ENCODE measurements at places on chromosomes 7 and 10.
A peak's percentile ranks its signal among the peaks of the same experiment; 100 is the strongest.

GRCh38 chr10:76202777-76203176 lies 771.4 kb downstream of the LRMDA start:
- no peak for DNase-seq

DNA sequence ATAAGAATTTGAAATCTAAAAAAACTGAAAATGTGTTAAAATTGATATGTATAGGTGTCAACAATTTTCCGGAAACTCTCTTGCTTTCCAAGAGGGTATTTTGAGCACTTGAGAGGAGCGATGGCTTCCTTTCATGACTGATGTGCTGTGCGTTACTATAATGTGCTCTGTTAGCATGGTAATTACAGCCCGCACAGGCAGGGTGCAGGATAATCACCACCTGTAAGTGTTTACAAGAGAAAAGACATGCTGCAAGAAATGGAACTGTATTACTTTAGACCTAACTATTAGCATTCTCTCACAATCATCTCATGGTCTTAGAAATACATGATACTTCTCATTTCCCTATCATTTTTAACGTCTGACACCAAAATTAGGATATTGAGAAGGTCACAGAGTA lies 92.4 kb upstream of the ADARB2 start:
- DNase-seq: no peak

DNA sequence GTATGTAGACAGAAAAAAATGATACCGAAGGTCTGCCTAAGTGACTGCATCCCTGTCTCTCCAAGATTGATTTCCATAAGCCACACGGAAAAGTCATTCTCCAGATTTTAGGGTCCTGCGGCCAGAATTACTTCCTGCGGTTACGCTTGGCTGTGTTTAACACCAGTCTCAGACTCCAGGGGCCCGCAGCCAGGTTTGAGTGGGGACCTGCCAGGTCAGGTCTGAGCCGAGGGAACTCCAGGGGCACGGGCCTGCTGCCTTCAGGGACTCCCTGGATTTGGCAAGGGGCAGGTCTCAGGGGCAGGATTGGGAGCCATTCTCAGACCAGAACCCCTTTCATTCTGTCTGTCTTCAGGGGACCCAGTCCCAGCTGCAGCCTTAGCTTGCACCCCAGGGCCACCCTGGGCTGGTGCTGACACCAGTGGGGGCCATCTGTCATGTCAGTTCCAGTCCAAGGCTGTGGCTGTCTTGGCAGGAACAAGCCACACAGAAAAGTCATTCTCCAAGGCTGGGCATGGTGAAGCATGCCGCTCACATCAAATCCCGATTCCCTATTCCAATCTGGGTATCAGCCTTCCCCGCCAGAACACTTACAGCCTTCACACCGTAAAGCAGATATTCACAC lies 39.0 kb downstream of the TMEM120A start:
- no peak for DNase-seq

- DNase-seq: no peak
These were observed 442 bp downstream of the STYXL1 start for GRCh38 chr7:76047305-76047810.

DNA sequence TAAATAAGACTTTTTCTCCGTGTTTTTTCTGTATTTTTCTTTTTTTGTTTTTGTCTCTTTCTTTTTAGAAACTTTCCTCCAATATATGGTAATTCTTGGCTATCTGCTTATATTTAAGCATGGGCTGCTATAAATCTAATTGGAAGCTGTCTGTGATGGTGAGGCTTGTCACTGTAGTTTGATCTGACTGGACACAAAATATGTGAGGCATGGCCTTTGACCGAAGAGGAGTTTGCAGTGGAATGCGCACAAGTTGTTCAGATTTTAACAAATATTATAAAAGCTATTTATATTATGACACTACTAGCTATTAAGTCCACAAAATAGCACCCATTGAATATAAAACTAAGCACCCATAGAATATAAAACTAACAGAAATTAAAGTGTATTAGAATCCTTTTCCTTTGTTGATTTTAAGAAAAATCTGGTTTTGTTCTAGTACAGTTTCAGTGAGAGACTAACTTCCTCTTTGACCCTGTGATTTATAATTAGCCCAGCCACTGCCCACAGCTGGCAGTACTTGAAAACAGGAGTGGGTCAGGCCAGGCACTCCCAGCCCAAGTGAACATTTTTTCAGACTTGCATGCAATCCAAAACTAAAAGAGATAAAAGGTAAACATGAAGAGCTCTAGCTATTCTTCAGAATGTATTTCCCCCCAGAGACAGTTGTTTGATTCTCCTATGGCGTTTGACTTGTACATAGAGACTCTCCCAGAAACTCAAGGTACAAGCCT lies 69.9 kb upstream of the FGL2 start:
- DNase-seq: no peak

- DNase-seq: no peak
These were observed 61.2 kb downstream of the C10orf105 start for GRCh38 chr10:71658467-71658745.

DNA sequence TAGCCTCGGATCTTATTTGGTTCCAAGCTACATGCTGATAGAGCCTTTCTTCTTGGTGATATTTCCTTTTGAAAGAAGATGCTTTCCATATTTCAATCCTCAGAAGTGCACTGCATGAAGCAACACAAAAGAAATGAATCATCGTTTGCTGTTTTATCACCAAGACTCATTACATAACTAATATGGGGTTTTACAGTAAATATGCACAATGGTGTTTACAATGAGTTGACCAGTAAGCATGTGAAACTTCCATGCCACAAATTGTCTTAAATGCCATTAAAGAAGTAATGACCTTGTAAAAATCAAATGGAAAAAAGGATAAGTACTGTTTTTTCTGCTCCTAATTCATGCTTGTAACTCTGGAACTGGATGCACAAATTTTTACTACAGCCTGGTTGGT lies 1017.0 kb upstream of the GHITM start:
- DNase-seq: peak; percentile 25

DNA sequence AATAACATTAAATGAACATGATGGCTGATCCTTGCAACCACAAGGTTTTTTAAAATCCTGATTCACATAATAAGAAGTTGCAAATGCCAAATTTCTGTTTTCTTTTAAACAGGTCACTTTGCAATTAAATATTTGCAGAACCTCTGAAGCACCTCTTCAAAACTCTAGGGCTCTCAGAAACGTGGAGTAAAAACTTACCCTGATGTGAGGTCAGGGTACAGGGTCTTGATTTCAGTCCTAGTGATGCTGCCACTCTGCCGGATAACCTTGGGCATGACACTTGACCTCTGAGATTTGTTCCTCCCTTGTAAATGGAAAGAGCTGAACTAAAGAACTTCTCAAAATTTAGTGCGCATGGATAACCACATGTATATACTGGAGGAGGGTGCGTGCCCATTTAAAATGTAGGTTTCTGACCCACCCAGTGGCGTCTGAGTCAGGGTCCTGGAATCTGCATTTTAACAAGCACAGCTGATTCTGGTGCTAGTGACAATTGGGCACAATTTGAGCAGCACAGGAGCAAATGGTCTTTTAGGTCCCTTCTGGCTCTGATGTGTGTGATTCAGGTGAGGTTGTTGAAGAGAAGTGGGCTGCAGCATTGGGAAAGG lies 35.5 kb upstream of the TNPO3 start:
- no peak for DNase-seq

DNA sequence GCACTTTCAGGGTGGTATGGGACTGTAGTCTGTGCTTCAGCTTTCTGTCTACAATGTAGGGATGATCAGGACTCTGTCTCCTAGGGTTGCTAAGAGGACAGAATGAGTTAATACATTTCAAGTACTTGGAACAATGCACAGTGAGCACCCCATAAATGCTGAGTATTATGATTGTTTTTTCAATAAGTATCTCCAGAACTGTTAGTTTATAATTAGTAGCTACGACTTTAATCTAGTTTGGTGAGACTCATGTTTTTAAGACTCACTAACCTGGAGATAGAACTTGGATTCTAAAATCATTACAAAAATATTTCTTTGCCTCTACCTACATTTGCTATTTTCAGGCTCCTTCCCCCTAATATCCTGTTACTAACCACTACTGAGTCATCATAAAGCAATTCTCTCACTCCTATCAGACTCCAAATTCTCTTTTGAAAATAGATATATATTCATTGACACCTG lies 95.3 kb downstream of the CPED1 start:
- DNase-seq: peak; percentile 43

- DNase-seq: no peak
These were observed 46.6 kb upstream of the CFAP46 start for GRCh38 chr10:132988988-132989387.

DNA sequence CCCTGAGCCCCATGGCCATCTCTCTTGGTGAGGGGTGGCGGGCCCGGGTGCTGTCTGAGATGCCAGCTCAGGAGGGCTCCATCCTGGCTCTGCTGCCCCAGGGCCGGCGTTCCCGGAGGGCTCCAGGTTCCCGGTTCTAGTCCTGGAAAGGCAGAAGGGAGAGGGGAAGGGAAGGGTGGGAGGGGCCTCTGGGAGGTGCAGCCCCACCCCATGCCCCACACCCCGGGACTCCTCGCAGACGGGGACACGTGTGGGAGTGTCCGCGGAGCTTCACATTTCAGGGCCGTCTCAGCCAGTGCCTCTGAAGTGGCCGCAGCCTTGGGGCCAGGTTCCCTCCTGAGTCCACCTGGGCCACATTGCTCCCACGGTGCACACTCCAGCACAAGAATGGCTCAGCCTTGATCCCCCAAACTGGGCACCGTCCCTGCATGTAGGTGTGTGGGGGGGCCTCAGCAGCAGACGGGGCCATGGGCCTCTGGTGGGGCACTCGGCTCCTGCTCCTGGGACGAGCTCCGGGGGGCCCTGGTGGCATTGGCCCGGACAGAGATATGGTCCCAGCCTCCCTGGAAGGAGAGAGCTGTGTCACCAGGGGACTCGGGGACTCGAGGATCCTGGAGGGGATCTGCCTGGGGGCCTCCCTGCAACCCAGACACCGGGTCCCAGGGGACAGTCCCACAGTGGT lies 5.8 kb downstream of the BHLHA15 start:
- no peak for DNase-seq

- no peak for DNase-seq
These were observed 2.5 kb upstream of the ODAD2 start for GRCh38 chr10:28001353-28001752.

- no peak for DNase-seq
These were observed 689.6 kb downstream of the NRG3 start for GRCh38 chr10:82564353-82565196.

GRCh38 chr7:47617131-47617530 lies 35.2 kb upstream of the TNS3 start:
- DNase-seq: no peak
